ENCODE measurements at places on chromosomes 3 and 15. TPM values are rescaled to one million over a fixed set of nuclear protein-coding genes. Genes with fewer than 3 reads are reported as not detected.

CACNA1D gene
- total RNA-seq: 5.7 TPM

IQCF6 gene
- total RNA-seq: not detected

IGF2BP2 gene
- 26.6 TPM for total RNA-seq

NR1I2 gene
- under 0.01 TPM for total RNA-seq

ERC2 gene
- 1.0 TPM for total RNA-seq

MYRIP gene
- 1.0 TPM for total RNA-seq

ZDHHC3 gene
- total RNA-seq: 25.6 TPM

Data from skeletal muscle tissue (tissue), 5 donors.